ENCODE measurements at places on chromosomes 5 and 9. TPM values are rescaled to one million over a fixed set of nuclear protein-coding genes. Genes with fewer than 3 reads are reported as not detected.

The IFNE gene
- not detected for total RNA-seq

The FGF1 gene
- 0.03 TPM for total RNA-seq

The NME5 gene
- not detected for total RNA-seq

The MUSK gene
- not detected for total RNA-seq

The SLC46A2 gene
- not detected for total RNA-seq

The LCN1 gene
- not detected for total RNA-seq

The PCDHB16 gene
- 1.3 TPM for total RNA-seq

The TXNDC8 gene
- not detected for total RNA-seq

The PCDHA12 gene
- 8.2 TPM for total RNA-seq

The SLC6A7 gene
- not detected for total RNA-seq

The RMRP gene
- total RNA-seq: 4,372 TPM

The TMC1 gene
- total RNA-seq: not detected

The CER1 gene
- total RNA-seq: not detected

The IGFBPL1 gene
- 1.3 TPM for total RNA-seq

All from G401 (cell line).